ENCODE measurements at places on chromosomes 13 and 19.

DNA sequence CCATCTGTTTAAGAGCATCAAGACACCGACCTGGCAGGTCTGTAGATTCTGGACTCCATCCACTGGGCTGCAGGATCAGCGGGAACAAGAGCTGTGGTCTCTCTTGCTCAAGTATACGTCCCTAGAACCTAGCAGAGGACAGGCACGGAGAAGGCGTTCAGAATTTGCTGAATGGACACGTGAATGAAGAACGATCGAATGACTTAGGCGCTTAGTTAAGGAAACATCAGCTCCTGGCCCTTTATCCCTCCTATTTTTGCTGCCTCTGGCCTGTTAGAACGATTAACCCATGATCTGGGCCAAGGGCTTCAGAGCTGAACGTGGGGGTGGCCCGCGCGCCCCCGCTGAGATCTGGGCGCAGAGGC, 953 bp downstream of the DZIP1 start:
- DNase-seq: peak; percentile 42

DNA sequence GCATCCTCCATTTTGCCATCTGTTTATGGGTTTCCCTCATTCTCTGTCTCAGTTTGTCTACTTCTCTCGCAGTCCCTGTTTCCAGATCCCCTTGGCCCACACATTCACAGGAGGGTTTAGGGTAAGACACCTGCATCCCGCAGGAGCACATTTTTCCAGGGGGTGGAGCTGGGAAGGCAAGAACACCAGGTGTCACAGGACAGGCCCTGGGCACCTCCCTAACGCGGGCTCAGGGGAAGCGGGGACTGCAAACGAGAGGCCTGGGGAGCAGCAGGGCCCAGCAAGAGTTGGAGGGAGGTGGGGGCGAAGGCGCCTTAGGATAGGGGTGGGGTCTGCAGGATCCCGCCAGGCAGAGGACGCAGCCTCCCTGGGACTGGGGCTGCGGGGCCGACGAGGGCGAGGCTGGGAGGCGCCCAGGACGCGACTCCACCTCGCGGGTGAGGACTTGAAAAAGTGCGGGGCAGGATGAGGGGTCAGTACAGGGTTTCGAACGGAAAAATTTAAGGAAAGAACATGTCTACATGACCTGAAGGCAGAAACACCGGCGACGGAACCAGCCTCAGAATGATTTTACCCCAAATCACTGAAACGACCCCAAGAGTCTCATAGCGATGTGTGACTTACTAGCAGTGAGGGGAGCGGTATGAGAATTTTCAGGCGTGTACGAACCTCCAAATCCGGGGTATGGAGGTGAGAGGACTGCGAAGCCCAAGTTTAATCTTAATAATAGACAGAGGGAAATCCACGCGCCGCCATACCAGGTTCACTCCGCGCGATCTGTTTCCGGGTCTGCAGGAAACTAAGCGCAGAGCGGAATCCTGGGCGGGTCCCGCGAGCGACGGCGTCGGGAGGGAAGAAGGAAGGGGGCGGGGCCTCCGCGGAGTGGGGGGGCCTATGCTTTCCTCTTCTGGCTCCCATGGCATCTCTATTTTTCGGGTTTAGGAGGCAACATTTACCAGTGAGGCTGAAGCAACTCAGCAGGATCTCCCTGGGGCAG, 7.1 kb upstream of the ERVV-2 start:
- peak; percentile 72 for DNase-seq

DNA sequence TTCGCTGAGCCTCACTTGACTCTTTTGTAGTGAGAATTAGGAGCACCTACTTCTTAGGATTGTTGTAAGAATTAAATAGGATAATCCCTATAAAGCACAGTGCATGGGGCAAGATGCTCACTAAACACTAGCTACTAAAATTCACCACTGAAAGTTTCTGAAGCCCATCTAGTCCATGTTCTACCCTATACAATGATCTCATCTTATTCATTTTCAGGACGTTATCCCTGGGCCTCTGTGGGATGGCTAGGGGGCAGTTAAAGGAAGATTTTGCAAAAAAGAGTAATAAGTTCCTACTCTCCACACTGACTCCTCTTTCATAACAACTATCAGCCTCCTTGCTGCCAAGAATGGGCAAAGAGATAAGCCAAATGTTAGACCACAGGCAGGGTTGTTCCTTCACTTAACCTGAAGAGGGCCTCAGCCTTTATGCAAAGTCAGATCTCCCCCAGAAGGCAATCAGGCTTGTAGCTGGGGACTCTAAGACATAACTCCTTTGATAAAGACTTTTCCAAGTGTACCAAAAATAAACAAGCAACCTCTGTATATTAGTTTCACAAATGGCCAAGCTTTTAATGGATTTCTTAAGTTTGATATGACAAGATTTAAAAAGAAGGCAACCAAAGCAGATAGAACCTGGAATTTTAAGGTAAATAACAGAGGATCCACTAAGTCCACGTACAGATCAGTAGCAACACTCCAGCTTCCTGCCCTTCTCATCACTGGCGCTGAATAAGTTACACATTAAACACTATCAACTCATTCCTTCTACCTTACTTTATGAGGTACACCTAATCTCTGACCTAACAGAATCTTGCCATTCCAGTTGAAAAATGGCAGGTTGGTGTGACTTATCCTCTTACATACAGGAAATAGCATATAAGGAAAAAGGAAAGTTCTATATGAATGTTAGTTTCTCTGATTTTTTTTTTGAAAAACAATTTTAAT, 44.4 kb downstream of the ELF1 start:
- DNase-seq: peak; percentile 88

GRCh38 chr13:111526922-111527321, 206.5 kb downstream of the TEX29 start:
- no peak for DNase-seq

GRCh38 chr19:55212447-55212846, 3.1 kb upstream of the PTPRH start:
- peak; percentile 22 for DNase-seq

- DNase-seq: no peak
Observed at GRCh38 chr13:59472134-59472533, 691.6 kb downstream of the DIAPH3 start.

DNA sequence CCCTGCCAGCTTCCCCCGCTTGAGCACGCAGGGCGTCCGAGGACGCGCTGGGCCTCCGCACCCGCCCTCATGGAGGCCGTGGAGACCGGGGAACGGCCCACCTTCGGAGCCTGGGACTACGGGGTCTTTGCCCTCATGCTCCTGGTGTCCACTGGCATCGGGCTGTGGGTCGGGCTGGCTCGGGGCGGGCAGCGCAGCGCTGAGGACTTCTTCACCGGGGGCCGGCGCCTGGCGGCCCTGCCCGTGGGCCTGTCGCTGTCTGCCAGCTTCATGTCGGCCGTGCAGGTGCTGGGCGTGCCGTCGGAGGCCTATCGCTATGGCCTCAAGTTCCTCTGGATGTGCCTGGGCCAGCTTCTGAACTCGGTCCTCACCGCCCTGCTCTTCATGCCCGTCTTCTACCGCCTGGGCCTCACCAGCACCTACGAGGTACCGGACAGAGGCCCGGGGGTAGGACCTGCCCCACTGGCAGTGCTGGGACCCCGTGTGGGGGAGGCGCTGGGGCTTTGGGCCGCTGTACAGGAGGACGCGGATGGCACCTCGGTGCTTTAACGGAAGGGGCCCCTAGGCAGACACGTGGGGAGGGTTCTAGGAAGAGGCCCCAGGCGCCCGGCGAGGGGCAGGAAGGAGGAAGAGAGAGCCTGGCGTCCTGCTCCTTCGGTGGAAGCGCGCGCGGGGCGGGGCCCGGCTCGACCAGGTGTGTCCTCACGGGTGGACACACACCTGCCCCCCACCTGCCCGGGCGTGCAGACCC, 681 bp downstream of the SLC5A5 start:
- DNase-seq: no peak

GRCh38 chr13:108769213-108770070, 140.0 kb downstream of the MYO16 start:
- peak; percentile 86 for DNase-seq

DNA sequence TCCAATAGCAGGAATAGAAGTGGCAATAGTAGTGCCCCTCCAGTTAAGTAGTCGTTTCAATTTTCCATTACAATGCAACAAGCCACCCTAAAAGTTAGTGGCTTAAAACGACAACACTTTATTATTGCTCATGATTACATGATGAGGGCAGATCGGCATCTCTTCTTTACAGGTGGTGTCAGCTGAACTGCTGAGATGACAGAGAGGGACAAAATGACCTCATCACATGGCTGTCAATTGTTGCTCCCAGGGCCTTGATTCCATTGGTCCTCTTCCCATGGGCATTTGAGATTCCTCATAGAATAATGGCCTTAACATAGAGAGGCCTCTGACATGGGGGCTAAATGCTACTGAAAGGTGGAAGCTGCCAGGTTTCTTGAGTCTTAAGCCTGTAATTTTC, 679.8 kb upstream of the KLHL1 start:
- no peak for DNase-seq

- DNase-seq: no peak
Observed at GRCh38 chr19:4448147-4448985, 9.2 kb downstream of the UBXN6 start.

DNA sequence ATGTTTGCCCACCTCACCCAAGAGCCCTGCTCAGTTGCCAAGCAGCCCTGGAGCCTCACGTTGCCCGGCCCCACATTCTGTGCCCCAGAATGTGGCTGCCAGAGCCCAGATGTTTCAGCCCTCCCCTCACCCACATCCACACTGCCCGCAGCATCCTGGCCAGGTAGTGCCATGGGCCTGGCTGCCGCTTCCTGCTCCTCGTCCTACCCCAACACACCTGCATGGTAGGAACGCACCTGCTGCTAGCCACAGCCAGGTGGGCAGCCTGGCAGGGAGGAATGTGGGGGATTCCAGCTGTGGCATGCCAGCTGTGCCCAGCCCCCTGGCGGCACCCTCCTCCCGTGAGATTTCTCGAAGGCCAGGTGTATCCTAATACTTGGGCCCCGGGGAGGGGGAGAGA, 7.5 kb upstream of the NFIX start:
- no peak for DNase-seq

DNA sequence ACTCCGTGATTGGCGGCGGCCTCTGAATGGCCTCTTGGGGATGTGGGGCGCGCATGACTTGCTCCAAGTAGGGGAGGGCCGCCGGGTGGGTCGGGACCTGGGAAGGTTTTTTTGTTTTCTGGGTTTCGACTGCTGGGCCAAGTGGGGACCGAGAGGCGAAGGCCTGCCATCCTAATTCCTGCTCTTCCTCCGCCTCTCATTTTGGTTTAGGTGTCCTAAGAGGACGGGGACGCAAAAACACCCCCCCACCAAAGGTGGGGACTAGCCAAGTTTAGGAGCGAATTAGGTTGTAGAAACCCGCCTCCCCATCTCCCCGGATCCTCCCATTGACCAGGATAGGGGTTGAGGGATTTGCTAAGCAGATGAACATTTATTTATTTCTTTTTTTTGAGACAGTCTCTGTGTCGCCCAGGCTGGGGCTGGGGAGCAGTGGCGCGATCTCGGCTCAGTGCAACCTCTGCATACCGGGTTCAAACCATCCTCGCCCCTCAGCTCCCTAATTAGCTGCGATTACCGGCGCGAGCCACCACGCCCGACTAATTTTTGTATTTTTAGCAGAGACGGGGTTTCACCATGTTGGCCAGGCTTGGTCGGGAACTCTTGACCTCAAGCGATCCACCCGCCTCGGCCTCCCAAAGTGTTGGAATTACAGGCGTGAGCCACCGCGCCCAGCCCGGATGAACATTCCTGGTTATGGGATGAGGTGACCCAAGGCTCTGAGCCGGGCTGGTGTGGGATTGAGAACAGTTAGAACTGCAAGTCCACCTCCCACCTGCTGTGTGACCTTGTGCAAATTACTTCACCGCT, 838 bp downstream of the PPP2R1A start:
- DNase-seq: peak; percentile 56

GRCh38 chr19:17180997-17181702, 34.0 kb upstream of the USE1 start:
- no peak for DNase-seq

DNA sequence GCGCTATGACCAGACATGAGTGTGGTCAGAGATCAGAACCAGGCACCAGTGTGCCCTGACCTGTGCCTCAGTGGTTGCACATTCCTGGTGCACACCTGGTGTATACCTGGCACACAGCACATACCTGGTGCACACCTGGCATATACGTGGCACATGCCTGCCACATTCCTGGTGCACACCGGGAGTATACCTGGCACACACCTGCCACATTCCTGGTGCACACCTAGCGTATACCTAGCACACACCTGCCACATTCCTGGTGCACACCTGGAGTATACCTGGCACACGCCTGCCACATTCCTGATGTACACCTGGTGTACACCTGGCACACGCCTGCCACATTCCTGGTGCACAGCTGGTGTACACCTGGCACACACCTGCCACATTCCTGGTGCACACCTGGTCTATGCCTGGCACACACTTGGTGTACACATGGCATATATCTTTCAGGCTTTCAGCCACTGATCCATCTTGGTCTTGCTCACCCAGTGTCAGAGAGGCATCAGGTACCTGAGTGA, 61.3 kb upstream of the ADGRL1 start:
- no peak for DNase-seq

DNA sequence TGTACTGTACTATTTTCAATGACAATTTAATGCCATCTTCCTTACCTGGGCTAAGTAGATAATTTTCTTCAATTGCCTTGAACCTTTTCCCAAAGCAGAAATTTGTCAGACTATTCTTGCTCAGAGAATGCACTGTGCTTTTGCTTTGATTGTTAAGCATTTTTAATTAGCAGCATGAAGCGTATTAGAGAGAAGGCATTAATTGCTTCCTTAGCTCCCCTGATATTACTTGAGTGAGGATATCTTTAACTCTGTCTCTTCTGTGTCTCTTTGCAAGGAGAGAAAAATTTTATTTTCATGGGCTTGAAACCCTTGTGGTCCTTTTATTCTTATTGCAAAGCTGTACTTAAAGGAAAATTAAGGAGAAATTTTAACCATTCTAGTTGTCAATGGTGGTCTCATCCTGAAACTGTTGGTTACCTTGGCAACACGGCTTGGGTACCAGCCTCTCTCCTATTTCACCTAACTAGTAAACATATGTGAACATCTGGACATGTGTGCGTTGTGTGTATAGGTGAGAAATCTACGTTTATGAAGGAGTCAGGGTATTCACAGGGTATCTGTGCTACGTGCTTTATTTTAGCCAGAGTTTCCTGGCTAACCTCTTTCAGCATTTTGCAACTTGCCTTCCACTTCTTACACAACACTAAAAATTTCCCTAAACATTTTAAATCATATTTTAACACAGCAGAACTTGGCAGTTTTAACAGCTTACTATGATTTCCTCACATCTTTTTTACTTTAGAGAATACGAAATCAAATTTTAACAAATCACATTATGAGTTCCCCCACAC, 225.5 kb downstream of the KLF5 start:
- DNase-seq: no peak

GRCh38 chr13:103009051-103009840, 57.0 kb downstream of the SLC10A2 start:
- DNase-seq: no peak

DNA sequence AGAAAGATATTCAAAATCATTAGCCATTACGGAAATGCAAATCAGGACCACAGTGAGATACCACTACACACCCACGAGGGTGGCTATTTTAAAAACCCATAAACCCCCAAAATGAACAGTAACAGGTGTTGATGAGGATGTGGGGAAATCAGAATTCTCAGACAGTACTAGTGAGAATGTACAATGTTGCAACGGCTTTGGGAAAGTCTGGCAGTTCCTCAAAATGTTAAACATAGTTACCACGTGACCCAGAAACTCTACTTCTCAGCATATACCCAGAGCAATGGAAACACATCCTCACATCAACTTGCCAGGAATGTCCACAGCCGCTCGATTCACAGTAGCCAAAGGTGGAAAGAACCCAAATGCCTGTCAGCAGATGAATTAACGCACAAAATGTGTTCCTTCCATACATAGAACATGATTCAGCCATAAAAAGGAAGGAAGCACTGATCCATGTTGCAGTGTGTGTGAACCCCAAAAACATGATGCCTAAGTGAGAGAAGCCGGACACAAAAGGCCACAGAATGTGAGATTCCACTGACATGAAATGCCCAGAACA, 7.0 kb downstream of the PLVAP start:
- no peak for DNase-seq

All from kidney tubule cell (primary cell).